ENCODE measurements at places on chromosomes 7 and 10.
A peak's percentile ranks its signal among the peaks of the same experiment; 100 is the strongest.

GRCh38 chr7:129376778-129377700, 57.2 kb upstream of the STRIP2 start:
- no peak for DNase-seq

DNA sequence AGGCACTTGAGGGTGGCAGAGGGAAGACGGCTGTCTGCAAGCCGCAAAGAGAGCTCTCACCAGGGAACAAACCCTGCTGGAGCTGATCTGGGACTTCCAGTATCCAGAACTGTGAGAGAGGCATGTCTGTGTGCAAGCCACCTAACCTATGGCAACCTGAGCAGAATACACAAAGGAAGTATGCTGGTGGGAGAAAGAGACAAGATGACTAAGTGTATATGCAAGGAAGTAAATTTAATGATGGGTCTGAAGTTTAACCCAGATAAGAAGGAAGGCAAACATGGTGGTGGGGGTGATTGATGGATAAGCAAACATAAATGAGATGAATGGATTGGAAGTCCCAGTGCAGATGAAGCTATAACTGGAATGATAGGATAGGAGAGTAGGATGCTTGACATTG, 293.3 kb downstream of the TWIST1 start:
- DNase-seq, result no peak

DNA sequence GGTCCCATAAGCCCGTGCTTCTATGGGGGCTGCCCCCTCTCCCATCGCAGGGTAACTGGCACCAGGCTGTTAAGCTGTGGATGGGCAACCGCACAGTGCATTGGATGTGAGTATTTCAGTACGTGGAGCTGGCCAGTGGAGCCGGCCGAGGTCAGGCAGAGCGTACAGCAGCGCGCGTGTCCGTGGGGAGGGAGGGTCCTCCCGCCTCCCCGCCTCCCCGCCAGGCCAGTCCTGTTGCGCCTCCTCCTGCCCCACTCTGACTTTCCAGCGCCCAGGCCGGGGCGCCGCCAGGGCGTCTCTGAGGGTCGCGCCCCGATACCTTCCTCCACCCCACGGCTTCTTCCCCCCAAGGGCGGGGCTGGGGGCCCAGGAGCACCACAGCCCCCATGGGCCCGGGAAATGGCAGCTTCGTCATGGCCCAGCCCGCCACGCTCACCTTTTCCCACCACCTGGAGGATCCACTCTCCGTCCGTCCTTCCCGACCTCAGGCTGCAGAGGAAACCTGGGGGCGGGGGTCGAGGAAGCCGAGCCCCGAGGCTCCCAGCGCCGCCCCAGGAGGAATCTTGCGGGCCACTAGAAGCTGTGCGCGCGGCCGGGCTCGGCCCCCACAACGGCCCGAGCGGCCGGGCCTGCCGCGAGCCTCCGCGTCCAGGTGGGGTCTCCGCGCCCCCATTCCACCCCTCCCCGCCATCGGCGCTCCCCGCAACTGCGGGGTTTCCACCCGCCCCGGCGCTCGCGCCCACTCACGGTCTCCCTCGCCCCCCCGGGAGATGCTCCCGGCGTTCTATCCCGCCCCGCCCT, 831 bp upstream of the PFKP start:
- no peak for DNase-seq

- no peak for DNase-seq
Measured at GRCh38 chr7:130020434-130020833, 30.7 kb downstream of the ZC3HC1 start.

DNA sequence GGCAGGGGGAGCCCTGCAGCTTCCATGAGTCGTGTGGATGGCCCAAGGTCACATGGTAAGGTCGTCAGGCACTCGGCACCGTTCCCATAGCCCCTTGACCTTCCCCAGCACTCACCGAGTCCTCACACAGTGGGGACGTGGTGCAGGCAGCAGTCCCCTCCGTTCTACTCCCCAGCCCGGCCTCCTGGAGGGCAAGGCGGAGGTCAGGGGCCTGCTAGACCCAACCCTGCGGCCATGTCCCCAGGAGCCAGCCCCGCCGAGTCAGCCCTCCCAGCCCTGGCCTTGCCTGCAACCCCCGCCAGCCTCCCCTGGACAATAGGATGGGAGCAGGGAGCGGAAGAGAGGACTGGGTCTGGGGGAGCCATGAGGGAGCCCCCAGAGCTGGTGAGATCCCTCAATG, 65.2 kb downstream of the ELFN1 start:
- DNase-seq, result no peak

- no peak for DNase-seq
Measured at GRCh38 chr7:3215624-3216585, 85.1 kb upstream of the SDK1 start.

DNA sequence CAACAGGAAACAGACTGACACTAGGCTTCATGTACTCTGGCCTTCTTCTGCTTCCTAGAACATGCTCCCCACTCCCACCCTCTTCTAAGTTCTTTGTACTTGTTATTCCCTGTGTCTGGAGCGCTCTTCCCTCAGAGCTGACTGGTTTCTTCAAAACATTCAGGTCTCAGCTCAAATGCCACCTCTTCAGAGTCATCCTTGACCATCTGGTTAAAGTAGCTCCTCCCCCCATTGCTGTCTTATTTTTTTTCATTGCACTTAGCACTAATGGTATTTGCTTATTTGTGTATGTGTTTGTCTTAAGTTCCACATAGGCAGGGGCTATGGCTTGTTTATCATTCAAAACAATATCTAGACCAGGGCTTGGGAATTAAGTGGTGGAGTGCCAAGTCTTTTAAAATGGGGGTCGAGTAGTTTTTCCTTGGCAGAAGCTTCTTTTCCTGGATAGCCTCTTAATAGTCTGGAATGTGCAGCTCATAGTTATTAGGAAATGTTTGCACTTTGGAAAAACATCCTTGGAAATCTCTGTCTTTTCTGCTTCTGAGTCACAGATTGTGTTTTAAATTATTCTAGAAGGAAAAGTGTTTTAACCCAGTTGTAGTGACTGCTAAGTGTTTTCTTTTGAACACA, 60.0 kb downstream of the RALA start:
- DNase-seq, result no peak

DNA sequence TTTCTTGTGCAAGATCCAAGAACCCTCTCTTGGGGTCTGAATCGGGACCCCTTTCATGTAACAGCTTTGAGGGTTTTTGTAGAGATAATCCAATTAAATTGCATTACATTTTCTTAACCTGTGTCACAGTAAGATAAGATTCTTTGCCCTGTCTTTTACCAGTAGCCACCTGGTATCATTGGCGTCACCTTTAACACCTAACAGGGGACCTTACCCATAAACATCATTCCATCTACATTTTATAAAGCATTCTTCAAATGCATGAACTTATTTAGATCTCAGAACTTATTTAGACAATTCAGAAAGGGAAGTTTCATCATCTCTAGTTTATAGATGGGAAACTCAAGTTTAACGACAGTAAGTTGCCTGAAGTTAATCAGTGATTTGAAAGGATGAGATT, 106.4 kb upstream of the KLF6 start:
- DNase-seq, result no peak

DNA sequence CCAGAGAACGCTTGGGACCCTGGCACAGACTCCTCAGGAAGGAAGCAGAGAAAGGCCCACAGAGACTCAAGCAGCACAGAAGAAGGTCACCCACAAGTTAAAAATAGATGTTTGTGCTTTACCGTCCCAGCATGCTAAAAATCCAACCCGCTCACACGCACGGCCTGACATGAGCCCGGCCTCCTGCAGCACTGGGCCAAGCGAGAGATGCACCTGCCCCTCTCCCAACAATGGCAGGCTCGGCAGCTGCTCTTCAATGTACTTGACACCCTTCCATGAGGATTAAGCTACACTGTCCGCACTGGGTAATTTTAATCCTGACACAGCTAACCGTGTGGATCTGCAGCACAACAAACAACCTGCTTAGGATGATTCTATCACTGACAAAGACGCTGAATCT, 9.3 kb downstream of the DIP2C start:
- no peak for DNase-seq

DNA sequence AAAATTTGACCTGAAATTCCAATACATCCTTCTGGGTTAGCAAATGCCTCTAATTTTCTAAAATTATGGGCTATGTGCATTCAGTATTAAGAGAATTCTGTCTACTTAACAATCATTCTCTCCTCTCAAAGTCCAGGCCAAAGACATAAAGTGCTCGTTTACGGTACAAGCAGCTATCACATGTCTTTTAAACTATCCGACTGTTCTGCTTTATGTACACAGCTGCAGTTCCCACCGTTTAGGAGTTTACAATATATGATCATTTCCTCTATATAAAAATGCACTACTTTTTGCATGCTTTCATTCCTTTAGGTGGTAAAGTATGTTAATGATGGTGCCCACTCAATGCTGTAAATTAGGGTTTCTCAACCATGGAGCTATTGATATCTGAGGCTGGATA, 34.0 kb downstream of the CDK6 start:
- no peak for DNase-seq

DNA sequence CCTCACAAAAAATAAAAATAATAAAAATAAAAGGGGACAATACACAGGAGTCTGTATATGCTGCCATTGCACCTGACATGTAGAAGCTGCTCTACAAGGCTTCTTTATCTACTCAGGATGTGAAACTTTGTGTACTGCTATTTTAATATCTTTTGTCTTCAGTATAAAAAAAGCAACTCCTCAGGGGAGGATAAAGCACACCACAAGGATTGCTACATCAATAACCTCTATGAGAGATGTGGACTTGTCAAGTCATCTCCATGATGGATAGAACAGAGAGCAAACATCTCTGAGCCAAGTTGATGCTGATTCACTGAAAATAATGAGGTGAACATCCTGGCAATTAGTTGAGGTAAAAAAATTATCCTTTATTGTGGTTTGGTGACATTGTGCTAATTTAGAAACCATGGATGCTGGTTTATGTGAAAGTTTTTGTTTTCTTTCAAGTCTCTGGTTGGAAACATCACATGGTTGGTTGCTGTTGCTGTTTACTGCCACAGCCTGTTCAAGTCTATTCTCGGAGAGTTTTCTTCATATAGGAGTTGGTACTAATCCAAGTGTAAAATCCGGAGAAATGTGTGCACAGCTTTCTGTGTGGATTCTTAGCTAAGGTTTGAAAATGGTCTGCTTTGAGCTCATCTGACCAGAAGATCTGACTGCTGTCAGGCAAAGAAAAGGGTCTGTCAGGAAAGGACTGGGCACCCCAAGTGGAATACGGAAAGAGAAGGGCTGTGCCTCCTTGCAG, 1.5 kb upstream of the HECW1 start:
- DNase-seq, result no peak

DNA sequence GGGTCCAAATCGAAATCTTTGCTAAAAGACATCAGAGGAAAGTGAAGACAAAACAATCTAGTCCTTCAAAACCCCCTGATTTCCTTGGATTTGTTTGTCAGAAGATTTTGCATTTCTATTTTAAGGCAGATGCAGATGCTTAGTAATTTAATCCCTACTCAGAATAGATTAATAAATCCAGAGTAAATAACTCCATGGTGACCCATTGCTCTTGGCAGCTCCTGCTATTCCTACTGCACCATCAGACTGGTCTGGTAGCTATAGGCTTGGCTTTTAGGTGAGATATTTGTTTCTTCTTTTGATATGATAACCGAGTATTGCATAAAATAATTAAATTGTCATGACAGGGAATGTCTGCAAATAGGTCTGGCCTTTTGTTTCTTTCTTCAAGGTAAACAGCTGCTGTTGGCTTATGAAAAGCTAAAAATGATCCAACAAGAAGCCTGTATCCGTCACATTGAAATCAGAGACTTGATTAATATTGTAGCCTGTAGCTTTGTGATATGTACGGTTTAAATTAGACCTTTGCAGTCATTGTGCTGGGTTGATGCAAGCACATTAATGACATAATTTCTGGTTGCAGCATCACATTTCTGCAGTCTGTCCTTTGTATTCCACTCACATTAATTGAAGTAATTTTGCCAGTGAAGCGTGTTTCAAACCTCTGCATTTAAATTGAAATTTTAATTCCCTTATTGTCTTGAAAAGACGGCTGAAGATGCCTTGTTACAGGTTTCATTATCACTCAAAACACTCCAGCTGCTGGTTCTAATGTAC, 40.7 kb downstream of the EXOC4 start:
- no peak for DNase-seq

DNA sequence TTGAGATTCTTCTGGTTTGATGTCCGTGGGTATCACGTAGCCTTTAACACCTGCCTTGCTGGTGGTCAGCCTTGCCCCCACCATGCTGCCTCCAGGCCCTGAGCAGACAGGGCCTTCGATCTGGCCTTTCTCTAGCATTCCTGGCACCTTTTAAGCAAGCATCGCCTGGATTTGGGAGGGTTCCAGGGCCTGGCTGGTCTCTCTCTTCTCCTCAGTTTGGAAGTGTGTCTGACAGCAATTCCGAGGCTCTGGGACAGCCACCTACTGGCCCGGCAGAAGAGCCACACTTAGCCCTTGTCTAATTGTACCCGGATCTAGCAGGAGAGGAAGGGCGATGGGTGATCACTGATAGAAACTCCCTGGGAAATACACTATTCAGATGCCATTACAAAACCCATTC, 441.3 kb upstream of the MKI67 start:
- no peak for DNase-seq

GRCh38 chr7:139767561-139767982, 10.2 kb downstream of the HIPK2 start:
- no peak for DNase-seq

- DNase-seq, result peak; percentile 40
Measured at GRCh38 chr10:68550747-68551411, 9.3 kb upstream of the TET1 start.

DNA sequence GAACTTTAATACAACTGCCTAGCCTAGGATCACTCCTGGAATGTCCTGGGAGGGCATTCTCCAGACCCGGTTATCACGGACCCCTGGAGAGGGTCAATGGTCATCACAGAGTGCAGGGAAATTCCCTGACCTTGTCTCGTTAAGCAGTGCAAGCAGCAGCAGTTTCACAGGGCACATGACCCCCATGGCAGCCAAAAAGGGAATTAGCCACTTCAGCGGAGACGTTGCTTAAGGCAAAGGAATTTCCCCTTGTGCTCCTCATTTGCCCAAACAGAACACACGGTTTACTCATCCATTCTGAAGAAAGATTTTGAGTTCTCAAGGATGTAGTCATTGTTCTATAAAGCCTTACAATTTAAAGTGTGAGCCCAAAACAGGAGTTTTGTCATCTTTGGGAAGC, 260.3 kb downstream of the SNX13 start:
- DNase-seq, result peak; percentile 5

GRCh38 chr7:539731-540411, 20.2 kb upstream of the PDGFA start:
- no peak for DNase-seq

- DNase-seq, result no peak
Measured at GRCh38 chr10:5564537-5565204, 39.9 kb downstream of the CALML3 start.

- DNase-seq, result no peak
Measured at GRCh38 chr7:129553899-129554461, 51.6 kb downstream of the SMKR1 start.

GRCh38 chr7:113321201-113321600, 202.8 kb upstream of the SMIM30 start:
- DNase-seq, result no peak
